ENCODE measurements at places on chromosomes 5 and 9.

- DNase-seq, result no peak
These were observed 241.4 kb downstream of the DRD1 start for GRCh38 chr5:175202463-175203068.

DNA sequence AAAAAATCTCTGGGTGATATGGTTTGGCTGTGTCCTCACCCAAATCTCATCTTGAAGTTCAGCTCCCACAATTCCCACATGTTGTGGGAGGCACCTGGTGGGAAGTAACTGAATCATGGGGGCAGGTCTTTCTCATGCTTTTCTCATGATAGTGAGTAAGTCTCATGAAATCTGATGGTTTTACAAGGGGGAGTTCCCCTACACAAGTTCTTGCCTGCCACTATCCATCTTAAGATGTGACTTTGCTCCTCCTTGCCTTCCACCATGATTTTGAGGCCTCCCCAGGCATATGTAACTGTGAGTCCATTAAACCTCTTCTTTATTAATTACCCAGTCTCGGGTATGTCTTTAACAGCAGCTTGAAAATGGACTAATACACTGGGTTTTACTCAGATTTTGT, 513.9 kb downstream of the TLE4 start:
- DNase-seq, result no peak

- no peak for DNase-seq
These were observed 1.9 kb upstream of the BRD3 start for GRCh38 chr9:134069480-134070399.

- DNase-seq, result no peak
These were observed 56.8 kb upstream of the SMIM32 start for GRCh38 chr5:136249678-136250266.

DNA sequence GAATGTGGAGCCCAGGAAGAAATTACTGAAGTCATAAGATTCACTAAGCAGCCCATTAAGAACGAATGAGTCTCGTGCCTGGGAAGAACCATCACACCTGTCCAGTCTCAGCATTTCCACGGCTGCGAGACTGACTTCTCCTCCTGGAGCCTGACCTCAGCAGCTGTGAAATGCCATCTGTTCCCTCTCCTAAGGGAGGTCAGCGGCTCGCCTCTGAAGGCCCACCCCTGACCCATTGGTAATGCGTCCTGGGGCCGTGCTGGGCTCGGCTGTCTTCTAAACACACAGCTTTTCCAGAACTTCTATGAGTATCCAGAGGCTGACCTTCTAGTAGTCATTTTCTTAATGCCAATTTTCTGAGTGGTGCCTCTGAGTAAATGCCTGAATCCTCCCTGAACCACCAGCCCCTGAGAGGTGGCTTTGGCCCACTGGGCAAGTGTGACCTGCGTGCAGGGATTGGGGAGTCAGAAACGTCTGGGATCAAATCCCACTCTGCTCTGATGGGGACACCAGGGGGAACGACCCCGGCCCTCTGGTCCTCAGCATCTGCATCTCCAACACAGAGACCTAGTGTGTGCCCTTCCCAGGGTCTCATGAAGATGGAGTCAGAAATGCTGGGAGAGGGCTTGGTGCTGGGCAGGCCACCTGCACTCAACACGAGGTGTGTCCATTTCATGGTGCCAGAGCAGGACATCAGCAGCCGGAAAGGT, 5.7 kb downstream of the SLC6A3 start:
- no peak for DNase-seq

GRCh38 chr5:133873449-133873848, 95.0 kb downstream of the C5orf15 start:
- DNase-seq, result no peak

GRCh38 chr5:122656160-122656559, 118.7 kb upstream of the SNX2 start:
- no peak for DNase-seq

DNA sequence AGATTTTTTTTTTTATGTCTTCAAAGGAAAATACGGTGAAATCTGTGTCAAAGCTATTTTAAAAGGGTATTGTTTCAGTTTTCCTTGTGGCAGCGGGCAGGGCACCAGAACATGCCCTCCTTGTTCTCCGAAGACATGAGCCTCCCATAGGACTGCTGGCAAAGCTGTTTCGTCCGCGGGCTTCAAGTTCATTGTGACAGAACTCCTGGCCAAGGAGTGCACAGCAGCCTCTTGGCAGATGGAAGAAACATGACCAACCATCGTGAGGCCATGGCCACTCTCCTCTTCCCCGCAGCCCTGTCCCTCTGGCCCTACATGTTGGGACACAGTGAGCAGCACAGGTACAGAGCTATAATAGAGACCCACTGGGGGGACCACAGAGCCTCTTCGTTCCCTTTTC, 99.5 kb downstream of the AOPEP start:
- DNase-seq, result no peak
